Left lung (tissue), 14 donors: ENCODE measurements at places on chromosomes 5 and 9. TPM values are rescaled to one million over a fixed set of nuclear protein-coding genes. Genes with fewer than 3 reads are reported as not detected.

GRCh38 chr5:111385970-111386831 lies 126.1 kb downstream of the STARD4 start:
- no peaks in the 10 kb centered on the region for H3K36me3 ChIP-seq
- no peaks in the 10 kb centered on the region for H3K27me3 ChIP-seq
- H3K27ac ChIP-seq, result no peak overlapping the region
- H3K4me3 ChIP-seq, result no peak overlapping the region
- DNase-seq, result no peak
- no peaks in the 10 kb centered on the region for H3K4me1 ChIP-seq

- no peak for DNase-seq
- no peak overlapping the region for H3K27ac ChIP-seq
- no peak overlapping the region for H3K4me3 ChIP-seq
Measured at GRCh38 chr9:94610181-94610606, 16.6 kb upstream of the FBP2 start.

GRCh38 chr9:125649315-125649714 lies 57.7 kb downstream of the MAPKAP1 start:
- peaks cover 3% of the 10 kb centered on the region for H3K36me3 ChIP-seq
- no peak overlapping the region for H3K4me3 ChIP-seq
- no peaks in the 10 kb centered on the region for H3K27me3 ChIP-seq
- H3K4me1 ChIP-seq, result peaks cover 81% of the 10 kb centered on the region
- no peak for DNase-seq
- peak overlapping the region; percentile 93 for H3K27ac ChIP-seq

DNA sequence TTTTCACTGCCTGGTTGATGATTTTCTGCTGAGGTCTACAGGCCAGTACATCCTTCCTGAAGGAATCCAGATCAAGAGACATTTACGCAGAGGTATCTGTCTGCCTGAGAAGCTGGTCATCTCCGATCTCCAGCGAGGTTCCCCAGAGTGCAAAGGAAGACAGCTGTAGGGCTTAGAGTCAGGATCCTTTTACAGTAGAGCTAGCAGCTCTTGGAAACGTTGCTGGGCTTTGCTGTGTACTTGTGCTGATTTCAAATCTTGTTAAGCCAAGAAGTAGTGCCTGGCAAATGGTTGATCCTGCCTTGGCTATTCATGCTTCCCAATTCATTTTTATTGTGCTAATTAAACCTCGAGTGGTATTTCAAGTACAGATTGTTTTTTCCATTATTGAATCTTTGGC lies 48.9 kb downstream of the NTRK2 start:
- H3K36me3 ChIP-seq, result no peaks in the 10 kb centered on the region
- no peaks in the 10 kb centered on the region for H3K27me3 ChIP-seq
- H3K4me3 ChIP-seq, result no peak overlapping the region
- no peaks in the 10 kb centered on the region for H3K4me1 ChIP-seq
- no peak overlapping the region for H3K27ac ChIP-seq
- no peak for DNase-seq

DNA sequence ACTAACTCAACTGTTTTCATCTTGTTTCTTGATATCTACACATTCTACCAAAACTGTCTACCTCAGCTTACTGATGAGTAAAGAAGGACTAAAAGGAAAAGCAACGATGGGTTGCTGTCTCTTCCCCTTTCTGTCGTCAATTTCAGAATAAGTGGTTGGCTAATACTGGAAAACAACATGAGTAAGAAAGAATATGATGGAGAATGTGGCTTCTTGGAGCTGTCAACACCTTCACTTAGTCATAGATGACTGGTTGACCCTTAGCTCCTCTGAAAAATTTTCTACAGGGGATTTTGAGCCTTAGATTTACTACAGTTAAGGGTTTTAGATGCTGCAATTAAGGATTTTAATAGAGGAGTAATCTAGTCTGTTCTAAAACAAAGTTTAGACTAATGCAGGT lies 797.9 kb downstream of the TLE4 start:
- H3K36me3 ChIP-seq, result no peaks in the 10 kb centered on the region
- H3K4me1 ChIP-seq, result no peaks in the 10 kb centered on the region
- no peak overlapping the region for H3K4me3 ChIP-seq
- no peak overlapping the region for H3K27ac ChIP-seq
- DNase-seq, result no peak

DNA sequence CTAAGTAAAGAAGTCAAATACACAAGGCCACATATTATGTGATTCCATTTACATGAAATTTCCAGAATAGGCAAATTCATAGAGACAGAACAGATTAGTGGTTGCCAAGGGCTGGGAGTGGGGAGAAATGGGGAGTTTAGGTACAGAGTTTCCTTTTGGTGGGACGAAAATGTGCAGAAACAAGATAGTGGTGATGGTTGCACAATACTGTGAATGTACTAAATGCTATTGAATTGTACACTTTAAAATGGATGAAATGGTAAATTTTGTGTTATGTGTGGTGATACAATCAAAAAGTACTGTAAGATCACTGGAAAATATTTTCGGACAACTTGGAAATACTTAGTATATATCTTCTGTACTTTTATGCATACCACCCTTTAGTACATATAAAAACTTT lies 15.0 kb downstream of the ECM2 start:
- H3K27me3 ChIP-seq, result no peaks in the 10 kb centered on the region
- H3K27ac ChIP-seq, result no peak overlapping the region
- H3K4me3 ChIP-seq, result no peak overlapping the region

GRCh38 chr9:127698985-127699670 lies 7.7 kb upstream of the CFAP157 start:
- H3K36me3 ChIP-seq, result no peaks in the 10 kb centered on the region
- H3K4me1 ChIP-seq, result peaks cover 6% of the 10 kb centered on the region
- no peaks in the 10 kb centered on the region for H3K27me3 ChIP-seq
- H3K27ac ChIP-seq, result peak overlapping the region; percentile 88
- DNase-seq, result peak; percentile 97

The CBY3 gene
- total RNA-seq, result not detected

The CCNJL gene
- total RNA-seq, result 19.6 TPM

The LOX gene
- 59.1 TPM for total RNA-seq

The SLC24A2 gene
- total RNA-seq, result not detected
